ENCODE measurements at places on chromosomes 16 and 17.

DNA sequence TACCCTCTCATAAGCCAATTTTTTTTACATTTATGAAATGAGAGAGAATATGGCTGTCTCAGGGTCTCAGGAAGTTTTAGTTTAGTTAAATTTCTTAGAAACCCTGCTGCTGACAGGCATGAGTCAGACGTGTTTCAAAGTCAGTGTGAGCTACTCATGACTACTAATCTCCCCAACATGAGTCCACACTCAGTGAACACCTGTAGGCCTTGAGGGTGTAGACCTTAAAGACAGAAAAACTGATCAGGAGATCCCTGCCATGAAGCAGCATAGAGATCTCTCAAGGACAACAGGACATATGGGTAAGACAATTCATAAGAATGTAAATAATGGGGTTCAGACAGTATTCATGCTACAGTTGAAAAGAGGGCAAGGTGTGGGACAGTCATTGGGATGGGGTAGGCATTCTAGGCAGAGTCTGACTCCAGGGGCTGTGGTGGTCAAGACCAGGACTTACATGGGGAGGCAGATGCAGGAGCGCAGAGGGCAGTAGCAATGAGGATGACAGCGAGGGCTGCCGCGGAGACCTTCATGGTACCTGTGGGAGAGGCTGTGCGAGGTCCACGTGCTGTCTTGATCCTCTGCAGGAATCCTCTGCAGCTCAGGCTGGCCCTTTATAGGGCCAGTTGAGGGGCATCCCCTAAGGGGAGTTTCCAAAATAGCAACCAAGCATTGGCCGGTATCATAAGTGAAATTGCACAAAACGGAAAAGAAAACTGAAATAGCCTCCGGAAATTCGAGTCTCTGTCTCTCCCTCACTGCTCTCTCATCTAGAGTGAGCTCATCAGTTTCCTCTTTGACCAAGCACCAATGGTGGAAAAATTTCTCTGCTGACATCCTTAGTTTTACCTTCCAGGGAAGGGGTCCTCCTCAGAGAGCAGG lies at the start of gene CCL5:
CCL5 (minus strand) TSS at position 588 of the 882 bp plus-strand sequence.
- no peak for DNase-seq

DNA sequence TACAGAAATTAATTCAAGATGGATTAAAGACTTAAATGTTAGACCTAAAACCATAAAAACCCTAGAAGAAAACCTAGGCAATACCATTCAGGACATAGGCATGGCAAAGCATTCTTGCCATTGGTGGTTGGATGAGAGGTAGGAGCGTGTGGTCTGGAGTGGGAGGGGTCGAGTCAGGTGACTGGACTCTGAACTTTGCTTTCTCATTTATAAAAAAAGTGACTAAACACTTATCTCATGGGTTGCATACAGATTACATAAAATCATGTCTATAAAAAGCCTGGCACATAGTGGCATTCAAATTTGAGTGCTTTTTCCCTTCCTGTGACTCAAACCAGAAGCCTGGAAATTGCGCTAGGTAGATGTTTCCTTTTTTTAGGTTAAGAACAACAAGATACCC lies 159.7 kb upstream of the SHISA6 start:
- no peak for DNase-seq

DNA sequence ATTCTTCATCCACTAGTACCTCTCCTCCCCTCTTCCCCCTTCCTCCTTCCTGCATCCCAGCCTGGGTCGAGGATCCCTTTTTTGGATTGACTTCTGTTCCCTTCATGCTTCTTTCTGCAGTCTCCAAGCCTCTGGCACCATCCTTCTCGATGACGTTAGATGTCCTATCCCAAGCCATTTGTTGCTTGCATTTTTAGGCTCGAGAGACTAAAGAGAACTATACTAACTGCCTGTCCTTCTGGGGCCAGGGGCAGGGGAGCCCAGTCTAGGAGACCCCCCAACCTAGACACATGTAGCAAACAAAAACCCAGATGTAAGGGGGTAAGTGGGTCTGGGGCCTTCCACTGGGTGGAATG lies 23.9 kb downstream of the UNK start:
- no peak for DNase-seq

DNA sequence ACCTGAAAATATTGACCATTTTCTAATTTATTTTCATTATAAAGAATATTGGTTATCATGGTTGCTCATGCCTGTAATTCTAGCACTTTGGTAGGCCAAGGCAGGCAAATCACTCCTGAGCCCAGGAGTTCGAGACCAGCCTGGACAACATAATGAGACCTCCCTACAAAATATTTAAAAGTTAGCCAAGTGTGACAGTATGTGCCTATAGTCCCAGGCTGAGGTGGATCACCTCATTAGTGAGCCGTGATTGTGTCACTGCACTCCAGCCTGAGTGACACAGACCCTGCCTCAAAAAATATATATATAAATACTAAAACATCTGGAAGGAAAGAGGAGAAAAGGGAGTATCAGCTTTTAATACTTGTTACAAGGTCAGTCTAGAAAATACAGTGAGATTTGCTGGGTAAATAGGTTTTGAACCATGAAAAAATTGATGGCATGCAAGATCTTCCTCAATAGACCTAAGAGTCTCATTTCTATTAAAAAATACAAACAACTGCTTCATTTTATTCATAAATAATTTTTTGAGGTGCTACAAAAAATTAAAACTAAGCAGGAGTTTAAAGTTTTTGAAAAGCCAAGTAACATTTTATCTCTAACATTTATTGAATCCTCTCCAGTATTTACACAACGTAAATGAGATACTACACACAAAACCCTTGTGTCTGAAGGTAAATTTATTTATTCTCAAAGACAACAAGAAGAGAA lies 47.7 kb downstream of the TUBD1 start:
- no peak for DNase-seq

DNA sequence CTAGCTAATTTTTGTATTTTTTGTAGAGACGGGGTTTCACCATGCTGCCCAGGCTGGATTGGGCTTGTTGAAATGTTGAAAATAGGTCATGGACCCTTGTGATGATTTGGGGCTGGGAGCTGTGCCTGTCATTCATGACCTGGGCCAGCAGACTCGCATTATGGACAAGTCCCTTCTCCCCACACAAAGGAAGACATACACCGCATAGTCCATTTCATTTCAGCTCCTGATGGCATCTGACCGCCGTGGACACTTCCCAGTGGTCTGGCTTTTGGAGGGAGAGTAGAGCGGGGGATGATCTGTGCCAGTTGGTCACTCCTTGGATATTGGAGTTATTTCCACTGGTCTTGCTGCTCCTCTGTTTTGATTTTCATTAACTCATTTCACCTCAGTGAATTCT lies 34.8 kb downstream of the MPRIP start:
- DNase-seq: no peak

- no peak for DNase-seq
Measured at GRCh38 chr17:6164996-6165395, 94.8 kb downstream of the WSCD1 start.

- DNase-seq: no peak
Measured at GRCh38 chr16:706189-707061, 824 bp upstream of the FBXL16 start.
